Calu3 (cell line): ENCODE measurements at places on chromosomes 2 and 18.

DNA sequence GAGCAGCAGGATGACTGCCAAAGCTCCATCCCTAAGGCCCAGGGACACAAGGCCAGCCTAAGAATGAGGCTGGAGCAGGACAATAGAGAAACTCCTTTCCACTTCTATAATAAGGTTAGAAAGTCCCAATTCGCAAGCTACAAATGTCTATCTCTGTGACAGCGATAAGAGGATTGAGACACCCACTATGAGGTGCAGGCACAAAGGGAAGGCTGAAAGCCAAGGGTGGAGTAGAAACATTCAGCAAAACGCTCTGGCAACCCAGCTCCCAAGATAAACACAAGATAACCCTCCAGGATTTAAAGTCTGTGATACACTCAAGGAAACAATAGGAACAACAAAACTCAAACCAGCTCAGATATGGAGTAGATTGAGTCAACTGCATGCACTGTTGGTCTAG lies 418.0 kb upstream of the UBE2E3 start:
- no peak for DNase-seq

DNA sequence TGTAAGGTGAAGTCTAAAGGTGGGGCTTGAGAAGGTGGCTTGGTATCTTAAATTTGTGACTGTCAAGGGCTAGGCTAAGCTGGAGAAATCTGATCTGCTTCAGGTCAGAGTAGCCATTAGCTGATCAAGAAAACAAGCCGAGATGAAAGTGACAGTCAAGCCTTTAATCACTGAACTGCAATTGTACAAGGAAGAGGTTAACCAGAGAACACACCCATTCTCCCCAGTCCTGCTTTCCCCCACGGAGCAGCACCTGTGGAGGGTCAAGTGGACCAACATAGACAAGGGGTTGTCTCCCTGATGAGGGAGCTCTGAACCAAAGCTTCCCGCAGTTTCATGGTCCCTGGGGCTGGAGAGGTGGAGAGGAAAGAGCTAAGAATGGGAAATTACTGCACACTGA lies 901.2 kb downstream of the DCC start:
- no peak for DNase-seq

DNA sequence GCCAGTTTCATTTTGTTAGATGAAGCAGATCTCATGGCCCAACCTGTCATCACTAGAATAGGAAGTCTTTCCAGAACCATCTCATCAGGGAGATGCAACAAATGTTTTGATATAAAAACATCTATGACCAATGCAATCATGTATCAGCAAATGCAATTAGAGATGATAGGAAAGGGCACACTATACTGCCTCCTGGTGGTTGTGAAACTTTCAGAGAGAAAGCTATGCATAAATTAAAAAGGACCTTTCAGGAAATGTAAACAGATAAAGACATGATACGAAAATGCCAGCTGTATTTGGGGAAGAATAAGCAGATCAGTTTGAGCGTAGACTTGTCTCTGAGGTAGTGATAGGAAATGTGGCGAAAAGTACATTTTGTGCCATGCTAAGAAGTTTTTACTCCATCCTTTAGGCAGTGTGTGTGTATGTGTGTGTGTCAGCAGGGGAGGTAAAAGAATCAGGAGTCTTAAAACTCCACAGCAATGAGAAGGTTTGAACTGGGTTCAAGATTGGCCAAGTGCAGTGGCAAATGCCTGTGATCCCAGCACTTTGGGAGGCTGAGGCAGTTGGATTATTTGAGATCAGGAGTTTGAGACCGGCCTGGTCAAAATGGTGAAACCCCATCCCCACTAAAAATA lies 479.3 kb downstream of the CPS1 start:
- peak; percentile 26 for DNase-seq

- no peak for DNase-seq
Measured at GRCh38 chr2:239944694-239945551, 80.2 kb downstream of the NDUFA10 start.

DNA sequence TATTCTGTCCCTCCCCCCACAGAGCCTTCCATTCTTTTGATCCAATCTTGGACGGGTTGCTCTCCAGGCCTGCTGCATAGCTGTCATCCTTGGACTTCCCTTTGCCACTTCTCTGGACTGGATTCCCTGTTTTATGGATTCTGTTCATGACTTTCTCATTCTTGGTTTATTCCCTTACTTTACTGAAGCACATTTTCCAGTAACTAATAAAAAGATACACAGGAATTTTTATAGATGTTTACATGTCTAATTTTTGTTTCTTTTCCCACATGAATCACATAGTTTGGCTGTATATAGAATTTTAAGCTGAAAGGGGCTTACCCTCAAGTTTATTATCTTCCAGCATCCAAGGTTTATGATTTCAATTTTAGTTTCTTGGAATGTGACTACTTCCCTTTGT lies 37.9 kb downstream of the GDF7 start:
- DNase-seq: no peak
